Stimulated activated naive CD8-positive, alpha-beta T cell treated with anti-CD3 and anti-CD28 coated beads, Interleukin-15, amount 100 ng/mL, for 72 hours (primary cell): ENCODE measurements at places on chromosomes 1 and 21.
A peak's percentile ranks its signal among the peaks of the same experiment; 100 is the strongest.

GRCh38 chr1:53567851-53568250 lies 108.7 kb downstream of the DMRTB1 start:
- DNase-seq: no peak

- no peak for DNase-seq
These were observed 187.0 kb upstream of the ETV3 start for GRCh38 chr1:157325220-157325619.

- no peak for DNase-seq
These were observed 42.0 kb upstream of the COL6A2 start for GRCh38 chr21:46055863-46056281.

GRCh38 chr1:110050602-110051261 lies 16.3 kb downstream of the STRIP1 start:
- no peak for DNase-seq

- DNase-seq: peak; percentile 61
These were observed 778 bp downstream of the EVI5 start for GRCh38 chr1:92784021-92784638.

DNA sequence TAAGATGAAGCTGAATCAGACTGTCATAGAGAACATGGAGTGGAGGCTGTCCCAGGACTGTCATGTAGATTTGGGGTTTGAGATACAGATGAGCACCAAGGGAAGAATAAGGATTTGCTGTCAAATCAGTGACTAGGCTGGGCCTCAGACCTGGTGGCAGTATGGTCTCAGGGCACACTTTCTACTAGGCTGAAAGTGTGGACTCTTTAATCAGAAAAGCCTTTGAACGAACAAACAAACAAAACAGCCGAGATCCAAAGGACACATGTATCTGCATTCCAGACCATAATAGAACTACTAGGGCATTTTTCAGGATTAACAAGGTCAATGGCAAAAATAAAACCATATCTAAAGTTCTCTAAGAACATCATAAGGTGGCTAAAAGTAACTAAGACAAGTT lies 2.9 kb downstream of the OR10J1 start:
- no peak for DNase-seq

- no peak for DNase-seq
These were observed 15.1 kb upstream of the TAS1R2 start for GRCh38 chr1:18874600-18874999.

- no peak for DNase-seq
These were observed 16.8 kb downstream of the GNG12 start for GRCh38 chr1:67816506-67816905.

DNA sequence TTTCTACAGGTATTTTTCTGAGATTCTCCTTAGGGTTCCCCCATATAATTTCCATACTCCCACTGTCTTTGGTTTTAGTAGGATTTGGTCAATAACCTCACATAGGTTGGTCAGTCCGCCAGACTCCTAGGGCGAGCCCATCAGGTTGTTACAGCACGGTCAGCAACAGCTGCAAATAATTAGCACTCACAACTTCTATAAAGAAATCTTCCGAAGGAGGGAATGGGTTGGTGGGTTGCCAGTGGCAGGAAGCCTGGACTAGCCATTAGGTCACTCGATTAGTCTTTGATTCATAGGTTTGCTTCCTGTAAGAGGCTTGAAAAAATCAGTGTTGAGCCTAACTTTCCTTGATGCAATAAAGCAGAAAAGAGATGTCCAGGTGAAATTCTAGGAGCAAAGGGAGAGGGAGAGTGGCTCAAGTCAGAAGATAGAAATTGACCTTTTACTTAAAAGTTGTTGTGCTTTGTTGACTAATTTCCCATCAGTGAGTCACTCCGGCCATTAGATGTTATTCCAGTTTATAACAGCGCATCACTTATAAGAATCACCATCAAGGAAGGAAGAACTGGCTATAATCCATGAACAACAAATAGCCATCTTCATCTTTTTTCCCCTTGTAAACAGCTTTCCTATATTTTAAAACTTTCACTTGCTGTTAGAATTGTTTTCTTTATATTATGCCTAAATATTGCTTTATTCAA lies 88.3 kb downstream of the TPR start:
- DNase-seq: no peak

DNA sequence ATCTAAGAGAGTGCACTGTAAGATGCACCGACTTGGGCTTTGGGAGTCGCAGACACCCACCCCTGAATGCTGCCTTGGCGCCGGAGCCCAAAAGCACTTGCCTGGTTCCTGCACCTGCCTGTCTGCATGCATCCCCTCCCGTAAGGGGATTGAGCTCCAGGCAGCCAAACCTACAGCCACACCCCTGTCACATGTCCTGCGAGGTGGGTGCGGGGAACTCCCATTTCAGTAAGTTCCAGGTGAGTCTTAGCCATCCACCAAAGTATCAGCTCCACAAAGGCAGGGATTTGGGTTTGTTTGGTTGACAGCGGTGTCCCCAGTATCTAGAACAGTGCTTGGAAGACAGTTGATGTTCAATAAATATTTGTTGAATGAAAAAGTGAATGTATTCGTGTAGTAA lies 31.5 kb upstream of the MAP10 start:
- no peak for DNase-seq

GRCh38 chr1:20684050-20684620 lies 23.0 kb upstream of the DDOST start:
- DNase-seq: no peak

DNA sequence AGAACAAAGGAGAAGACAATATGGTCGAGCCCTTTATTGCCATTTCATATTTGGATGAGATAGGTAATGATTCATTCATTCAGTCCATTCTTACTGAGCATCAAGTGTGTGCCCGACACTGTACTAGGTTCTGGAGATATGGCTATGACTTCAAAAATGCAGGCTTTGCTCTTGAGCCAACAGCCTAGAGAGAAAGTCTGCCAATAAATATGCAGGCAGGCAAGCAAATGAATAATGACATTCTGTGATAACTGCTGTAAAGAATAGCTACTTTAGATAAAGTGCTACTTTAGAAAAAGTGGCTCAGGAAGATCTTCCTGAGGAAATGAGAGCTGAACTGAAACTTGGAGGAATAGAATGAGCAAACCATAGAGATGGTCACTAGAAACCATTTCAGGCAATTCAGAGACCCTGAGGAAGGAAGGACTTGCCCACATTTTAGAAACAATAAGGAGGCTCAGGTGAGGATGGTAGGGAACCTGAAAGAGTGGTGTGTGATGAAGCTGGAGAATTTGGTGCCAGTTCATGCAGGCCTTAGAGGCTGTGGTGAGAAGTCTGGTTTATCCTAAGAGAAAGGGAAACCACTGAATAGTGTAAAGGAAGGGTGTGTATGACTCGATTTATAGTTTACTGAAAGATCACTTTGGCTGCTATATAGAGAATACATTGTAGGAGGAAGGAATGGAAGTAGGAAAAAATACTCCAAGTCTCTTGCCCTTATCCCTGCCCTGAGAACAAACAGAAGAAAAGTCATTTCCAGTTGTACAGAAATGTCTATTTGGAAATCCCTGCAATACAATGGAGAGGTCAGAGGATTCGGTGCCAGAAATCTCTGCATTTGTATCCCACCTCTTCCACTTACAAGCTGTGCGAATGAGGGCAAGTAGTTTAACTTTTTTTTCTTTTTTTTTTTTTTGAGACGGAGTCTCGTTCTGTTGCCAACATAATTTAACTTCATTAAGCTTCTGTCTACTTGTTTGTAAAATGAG lies 167.9 kb downstream of the VPS13D start:
- no peak for DNase-seq

GRCh38 chr1:50634251-50634650 lies 211.0 kb upstream of the DMRTA2 start:
- no peak for DNase-seq
